8988T (cell line): ENCODE measurements at places on chromosomes 4 and X.
A peak's percentile ranks its signal among the peaks of the same experiment; 100 is the strongest.

- no peak for DNase-seq
These were observed 108.9 kb downstream of the UNC5C start for GRCh38 chr4:95439896-95440295.

- DNase-seq = peak; percentile 37
These were observed 632 bp downstream of the PLP2 start for GRCh38 chrX:49172280-49172780.

GRCh38 chr4:76659103-76659490, 224.1 kb downstream of the SHROOM3 start:
- DNase-seq = no peak

DNA sequence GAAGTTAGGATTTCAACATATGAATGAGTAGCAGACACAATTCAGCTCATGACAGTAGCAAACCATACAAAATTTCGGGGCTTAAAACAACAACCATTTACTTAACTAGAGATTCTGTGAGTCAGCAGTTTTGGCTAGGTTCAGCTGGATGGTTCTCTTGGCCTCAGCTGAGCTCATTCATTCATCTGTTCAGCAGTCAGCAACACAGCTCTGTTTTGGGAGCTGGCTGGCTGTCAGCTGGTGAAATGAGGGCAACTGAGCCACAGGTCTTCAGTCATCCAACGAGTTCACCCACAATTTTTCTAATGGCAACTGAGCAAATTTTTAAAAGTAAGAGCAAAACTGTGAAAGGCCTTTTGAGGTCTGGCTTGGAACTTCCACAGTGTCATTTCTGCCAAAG, 2005.1 kb upstream of the AGA start:
- DNase-seq = no peak

DNA sequence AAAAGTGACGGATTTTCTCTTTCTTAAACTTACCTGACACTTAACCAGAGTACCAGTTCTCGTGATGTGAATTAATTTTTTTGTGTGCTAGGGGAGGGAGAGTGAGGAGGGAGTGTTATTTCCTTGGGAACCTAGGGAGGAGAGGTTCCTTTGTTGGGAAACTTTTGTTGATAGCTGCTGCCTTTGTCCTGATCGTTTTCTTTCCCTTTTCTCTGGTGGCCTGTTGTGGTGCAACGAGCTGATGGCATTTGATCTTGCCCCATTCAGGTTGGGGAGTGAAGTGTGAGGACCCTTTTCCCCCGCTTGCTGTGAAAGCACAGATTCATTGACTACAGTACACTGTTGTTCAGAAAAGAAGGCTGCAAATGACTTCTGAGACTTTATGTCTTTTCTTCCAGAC, 59.8 kb downstream of the SLC9A6 start:
- no peak for DNase-seq

DNA sequence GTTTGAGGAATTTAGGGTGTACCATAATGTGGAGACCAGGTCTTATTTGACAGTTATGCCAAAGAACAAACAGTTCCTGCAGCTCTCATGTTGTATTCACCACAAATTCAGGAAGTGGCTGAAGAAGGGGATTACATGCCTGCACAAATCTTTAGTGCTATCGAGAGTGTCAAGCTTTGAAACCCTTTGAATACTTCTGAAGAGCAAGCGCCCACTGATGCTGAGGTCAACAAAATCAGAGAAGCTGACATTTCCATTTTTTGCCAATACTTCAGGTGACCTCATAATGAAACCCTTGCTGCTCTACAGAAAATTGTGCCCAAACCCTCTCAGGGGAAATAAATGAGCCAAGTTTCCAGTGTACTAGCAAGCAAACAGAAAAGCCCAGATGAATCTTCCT, 28.4 kb downstream of the PAK3 start:
- DNase-seq = no peak

DNA sequence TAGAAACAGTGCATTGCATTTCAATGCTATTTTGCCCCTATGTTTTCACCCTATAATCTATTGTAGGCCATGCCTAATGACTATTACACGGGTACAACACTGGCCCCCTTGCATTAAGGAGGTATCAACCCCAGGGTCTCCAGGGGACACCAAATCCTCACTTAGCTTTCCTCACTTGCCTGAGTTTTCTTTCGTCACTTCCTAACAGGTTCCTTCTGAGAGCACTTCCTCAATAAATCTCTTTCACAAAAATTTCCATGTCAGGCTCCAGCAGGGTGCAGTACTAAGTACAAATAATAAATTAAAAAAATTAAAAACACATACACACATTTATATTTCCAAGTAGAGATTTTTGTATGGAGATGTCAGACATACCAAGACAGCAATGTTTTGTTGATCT, 165.0 kb downstream of the RBM46 start:
- no peak for DNase-seq

DNA sequence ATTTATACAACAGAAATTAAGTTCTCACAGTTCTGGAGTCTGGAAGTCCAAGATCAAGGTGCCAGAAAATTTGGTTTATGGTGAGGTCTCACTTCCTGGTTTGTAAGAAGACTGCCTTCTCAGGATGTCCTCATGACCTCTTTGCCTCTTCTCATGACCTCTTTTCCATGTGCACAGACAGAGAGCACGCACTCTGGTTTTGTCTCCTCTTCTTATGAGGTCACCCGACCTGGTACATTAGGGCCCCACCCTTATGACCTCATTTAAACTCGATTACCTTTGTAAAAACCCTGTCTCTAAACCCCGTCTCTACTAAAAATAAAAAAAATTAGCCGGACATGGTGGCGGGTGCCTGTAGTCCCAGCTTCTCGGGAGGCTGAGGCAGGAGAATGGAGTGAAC, 155.9 kb downstream of the KIT start:
- DNase-seq = no peak

GRCh38 chr4:144499777-144500176, 146.2 kb upstream of the HHIP start:
- DNase-seq = no peak

DNA sequence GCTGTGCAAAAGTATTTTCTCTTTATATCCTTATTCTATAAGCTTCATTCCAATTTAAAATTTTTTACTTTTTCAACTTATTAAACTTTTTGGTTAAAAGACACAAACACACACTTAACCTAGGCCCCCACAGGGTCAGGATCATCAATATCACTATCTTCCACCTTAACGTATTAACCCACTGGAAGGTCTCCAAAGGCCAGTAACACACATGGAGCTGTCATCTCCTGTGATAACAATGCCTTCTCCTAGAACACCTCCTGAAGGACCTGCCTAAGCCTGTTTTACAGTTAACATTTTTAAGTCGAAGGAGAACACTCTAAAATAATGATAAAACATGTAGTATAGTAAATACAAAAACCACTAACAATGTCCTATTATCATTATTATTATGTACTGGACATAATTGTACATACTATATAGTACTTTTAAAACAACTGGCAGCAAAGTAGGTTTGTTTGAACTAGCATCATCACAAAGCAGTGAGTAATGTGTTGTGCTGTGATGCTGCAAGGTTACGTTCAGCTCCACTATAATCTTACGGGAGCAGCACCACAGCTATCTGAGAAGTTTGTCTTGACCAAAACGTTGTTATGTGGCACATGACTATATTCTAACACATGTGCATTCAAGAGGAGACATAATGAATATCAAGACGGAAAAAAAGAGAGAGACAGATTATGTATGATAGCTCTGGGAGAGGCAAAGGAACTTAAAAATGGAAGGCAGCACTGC, 33.7 kb downstream of the DHX15 start:
- no peak for DNase-seq

- DNase-seq = no peak
These were observed 54.7 kb downstream of the DKK2 start for GRCh38 chr4:106981431-106981830.

GRCh38 chr4:60344908-60345307, 855.2 kb upstream of the ADGRL3 start:
- DNase-seq = no peak

DNA sequence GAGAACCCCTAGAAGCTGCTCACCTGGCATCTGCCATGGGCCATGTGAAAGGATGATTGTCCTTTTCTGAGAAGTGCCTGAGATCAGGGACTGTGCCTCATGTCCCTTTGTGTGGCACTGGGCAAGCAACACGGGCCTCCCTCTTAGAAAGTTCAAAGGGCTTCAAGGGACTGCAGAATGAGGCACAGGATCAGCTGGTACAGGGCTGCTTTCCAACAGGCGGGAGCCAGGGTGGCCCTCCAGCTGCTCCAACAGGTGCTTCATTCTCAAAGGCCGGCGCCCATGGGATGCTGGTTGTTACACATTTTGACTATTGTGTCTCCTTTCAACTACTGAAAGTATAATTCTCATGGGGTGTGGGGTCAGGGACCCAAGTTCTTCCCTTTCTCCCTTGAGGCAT, 114.7 kb downstream of the ENPP6 start:
- no peak for DNase-seq

- peak; percentile 37 for DNase-seq
These were observed 2.0 kb downstream of the PRKX start for GRCh38 chrX:3711331-3711917.

GRCh38 chrX:45540181-45540580, 339.5 kb upstream of the DIPK2B start:
- no peak for DNase-seq

- no peak for DNase-seq
These were observed 11.0 kb downstream of the NUDT9 start for GRCh38 chr4:87433342-87433741.
